ENCODE measurements at places on chromosomes 2 and 18.

- no peak for DNase-seq
Observed at GRCh38 chr18:64208516-64208915, 59.6 kb upstream of the LINC00305 start.

DNA sequence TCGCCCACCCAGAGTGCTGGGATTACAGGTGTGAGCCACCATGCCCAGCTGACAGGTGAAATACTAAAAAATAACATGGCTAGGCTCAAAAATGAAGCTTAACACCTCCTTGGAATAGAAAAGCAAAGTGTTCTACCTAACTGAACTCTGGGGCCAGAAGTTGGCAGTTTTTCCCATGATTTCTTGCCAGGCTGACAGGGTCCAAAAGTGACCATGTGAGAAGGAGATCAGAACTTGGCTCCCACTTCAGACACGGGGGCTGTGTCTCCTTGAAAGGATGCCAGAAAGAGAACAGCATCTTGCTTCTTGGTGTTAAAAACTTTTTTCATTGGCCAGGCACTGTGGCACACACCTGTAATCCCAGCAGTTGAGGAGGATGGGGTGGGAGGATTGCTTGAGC lies 47.0 kb downstream of the BMPR2 start:
- DNase-seq: peak; percentile 25

DNA sequence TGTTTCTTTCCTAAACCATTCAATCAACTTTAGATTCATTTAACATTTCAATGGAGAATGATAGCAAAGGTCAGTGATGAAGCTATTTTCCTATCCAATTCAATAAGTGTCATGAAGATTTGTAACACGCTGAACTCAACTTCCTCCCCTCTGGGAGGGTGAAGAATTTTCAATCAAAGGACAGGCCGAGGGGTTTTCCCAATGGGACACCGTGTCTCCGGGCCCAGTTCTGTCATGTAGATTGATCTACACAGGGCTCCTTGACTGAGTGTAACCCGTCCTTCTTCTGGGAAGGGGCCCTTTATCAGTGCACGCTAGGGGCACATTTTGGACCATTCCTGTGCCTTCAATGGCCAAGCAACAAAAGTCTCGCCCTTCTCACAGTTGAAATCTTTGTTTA lies 90.1 kb downstream of the KCNE4 start:
- DNase-seq: no peak

GRCh38 chr2:163353551-163353950 lies 382.3 kb downstream of the FIGN start:
- DNase-seq: no peak

GRCh38 chr2:178455947-178456346 lies 4.8 kb downstream of the PJVK start:
- DNase-seq: no peak

DNA sequence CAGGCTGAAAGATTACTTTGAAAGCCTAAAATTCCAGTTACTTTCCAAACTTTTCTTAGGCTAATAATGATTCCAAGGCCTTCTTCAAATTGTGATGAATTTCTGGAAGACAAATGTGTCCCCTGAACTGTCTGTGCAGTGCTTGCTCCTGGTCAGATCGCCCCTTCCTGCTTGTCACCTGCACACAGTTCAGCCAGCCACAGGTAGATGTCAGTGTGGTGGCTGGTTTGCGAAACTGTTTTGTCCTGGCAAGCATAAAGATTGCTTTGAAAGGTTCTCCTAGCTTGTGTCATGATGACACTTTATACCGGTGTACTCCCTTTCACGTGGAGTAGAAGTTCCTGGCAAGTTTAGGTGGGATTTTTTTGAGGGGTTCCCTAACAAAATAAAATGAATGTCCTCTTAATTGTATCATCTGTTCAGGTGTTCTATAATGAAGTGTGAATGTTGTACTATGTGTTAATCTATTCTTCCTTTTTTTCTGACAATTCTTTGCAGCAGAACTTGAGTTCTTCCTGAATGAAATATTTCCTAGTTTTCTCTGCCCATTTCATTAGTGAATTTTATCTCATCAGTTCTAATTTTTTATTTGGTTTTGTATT lies 298.8 kb downstream of the ZNF407 start:
- DNase-seq: peak; percentile 48

GRCh38 chr18:57175532-57175931 lies 28.6 kb downstream of the BOD1L2 start:
- no peak for DNase-seq

GRCh38 chr2:73112913-73113854 lies at the start of gene RAB11FIP5:
Gene RAB11FIP5 (minus strand): TSS chr2:73112948. CDS start chr2:73112777, 171 bp downstream.
- peak; percentile 82 for DNase-seq

DNA sequence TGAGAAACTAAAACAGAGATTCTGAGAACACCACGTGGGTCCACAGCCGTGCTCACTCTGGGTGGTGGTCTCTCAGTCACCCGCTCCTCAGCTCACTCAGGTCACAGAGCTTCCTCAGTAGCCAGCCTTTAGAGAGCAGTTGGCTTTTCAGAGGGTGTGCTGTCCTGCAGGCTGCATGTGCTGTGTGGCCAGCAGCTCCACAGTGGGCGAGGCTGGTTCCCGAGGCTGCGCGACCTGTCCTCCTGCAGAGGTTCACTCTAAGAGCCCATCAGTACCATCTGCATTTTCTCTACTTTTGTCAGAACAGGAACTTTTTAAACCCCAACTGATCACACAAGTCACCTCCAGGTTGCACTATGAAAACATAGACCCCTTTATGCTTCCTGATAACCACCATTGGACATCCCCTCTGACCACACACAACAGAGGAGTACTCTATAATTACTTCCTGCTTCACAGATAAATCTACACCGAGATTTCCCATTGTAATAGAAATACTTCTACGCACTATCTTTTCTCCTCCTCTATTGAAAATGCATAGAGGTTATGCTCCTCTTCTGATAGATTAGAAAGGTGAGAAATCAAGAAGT lies 93.1 kb downstream of the GYPC start:
- DNase-seq: no peak

Measured in muscle of leg (tissue), 16 donors.